ENCODE measurements at places on chromosomes 16 and 17.

GRCh38 chr16:81251871-81252270 lies 13.4 kb downstream of the BCO1 start:
- DNase-seq, result no peak

DNA sequence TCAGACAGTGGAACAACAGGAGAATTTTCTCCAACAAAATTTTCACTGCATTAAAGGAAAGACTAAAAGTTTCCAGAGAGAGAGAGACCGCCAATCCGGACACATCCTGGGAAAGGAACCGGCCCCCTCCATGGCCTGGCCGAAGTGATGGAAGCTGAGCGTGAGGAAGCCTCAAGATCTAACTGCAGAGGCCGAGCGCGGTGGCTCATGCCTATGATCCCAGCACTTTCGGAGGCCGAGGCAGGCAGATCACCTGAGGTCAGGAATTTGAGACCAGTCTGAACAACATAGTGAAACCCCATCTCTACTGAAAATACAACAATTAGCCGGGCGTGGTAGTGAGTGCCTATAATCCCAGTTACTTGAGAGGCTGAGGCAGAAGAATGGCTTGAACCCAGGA lies 3.9 kb downstream of the CTRB2 start:
- DNase-seq, result no peak

DNA sequence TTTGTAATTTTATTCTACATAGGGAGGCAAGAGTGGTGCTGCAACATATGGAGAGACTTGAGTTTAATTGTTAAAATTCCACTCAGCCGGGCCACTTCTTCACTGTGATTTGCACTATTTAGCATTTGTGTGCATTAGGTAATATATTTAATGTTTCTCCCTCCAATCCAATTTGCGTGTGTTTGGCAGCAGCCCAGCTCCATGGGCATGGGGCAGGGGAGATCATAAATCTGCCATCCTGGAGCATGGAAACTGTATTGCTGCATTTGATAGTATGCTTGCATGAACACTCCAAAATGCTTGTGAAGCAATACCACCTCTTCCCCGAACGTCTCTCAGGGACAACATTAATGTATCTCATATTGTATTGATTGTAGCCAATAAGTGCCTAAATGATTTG lies 339.1 kb upstream of the RBFOX1 start:
- DNase-seq, result no peak

GRCh38 chr16:72649254-72649944 lies 398.5 kb downstream of the ZFHX3 start:
- no peak for DNase-seq

GRCh38 chr17:80805032-80805751 lies 186.4 kb upstream of the CHMP6 start:
- DNase-seq, result no peak

- DNase-seq, result no peak
Measured at GRCh38 chr16:90077757-90078578, 837 bp upstream of the PRDM7 start.

GRCh38 chr17:82300707-82301270 lies 16.6 kb downstream of the CD7 start:
- DNase-seq, result peak; percentile 24

Data from HCEC 1CT (cell line).